Stimulated activated CD4-positive, alpha-beta T cell treated with anti-CD3 and anti-CD28 coated beads, TNF-alpha, amount 100 ng/mL, for 24 hours (primary cell): ENCODE measurements at places on chromosomes 7 and 10.

GRCh38 chr7:36244429-36244828 is 91.4 kb downstream of the EEPD1 start:
- no peak for DNase-seq

- DNase-seq = no peak
These were observed 155.6 kb upstream of the ADO start for GRCh38 chr10:62648921-62649320.

- no peak for DNase-seq
These were observed 143.8 kb downstream of the RSU1 start for GRCh38 chr10:16673443-16673842.

DNA sequence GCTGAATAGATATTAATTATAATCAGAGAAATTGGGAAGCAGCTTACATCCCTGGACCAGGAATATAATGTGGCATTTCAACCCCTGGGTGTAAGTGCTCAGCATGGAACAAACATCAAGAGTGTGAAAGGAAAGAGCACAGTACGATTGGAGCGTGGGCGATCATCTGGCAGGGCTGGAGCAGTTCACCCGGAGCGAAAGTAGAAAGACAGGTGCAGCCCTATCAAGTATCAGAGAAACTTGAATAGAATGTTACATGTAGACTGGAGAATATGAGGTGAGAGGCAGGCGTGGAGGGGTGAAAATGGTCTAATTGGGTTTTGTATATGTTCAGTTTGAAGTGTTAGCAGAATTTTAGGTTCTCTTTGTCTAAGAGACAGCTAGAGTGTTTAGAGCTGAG is 303.0 kb downstream of the MDFIC start:
- DNase-seq = no peak

DNA sequence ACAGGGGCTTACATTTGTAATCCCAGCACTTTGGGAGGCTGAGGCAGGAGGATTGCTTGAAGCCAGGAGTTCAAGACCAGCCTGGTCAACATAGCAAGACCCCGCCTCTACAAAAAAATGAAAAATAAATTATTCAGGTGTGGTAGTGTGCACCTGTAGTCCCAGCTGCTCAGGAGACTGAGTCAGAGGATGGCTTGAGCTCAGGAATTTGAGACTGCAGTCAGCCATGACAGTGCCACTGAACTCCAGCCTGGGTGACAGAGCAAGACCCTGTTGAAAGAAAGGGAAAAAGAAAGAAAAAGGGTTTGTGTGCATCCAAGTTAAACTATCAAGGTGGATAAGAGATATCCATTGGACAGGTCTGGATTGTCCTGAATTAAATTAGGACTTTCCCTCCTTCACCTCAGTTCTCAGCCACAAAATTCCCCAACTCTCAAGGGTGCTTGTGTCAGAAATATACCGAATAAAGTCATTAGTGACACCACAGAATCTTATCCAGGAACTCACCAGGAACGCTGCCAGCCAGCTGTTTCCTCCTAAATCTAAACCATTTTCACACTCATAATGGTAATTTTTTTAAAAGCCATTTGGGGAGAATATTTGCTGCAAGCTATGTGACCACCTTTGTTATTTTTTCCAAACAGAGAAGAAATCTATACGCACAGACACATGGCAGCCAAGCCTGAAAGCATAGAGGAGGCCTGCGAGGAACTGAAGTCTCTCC is 12.0 kb downstream of the AFAP1L2 start:
- no peak for DNase-seq

DNA sequence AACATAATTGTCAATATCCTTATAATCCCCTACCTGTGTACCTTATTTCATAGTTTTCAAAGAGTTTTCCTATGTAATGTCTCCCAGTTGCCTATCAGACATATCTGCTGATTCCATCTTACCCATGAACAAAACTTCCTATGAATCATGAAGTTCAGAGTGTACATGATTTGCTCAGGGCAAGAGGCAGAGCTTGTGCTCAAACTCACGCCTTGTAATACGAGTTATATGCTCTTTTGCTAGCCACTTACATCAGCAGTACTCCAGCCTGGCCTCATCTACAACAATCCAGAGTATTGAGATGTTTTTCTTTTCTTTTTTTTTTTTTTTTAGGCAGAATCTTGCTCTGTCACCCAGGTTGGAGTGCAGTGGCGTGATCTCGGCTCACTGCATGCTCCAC is 11.8 kb downstream of the PKD2L1 start:
- DNase-seq = no peak

DNA sequence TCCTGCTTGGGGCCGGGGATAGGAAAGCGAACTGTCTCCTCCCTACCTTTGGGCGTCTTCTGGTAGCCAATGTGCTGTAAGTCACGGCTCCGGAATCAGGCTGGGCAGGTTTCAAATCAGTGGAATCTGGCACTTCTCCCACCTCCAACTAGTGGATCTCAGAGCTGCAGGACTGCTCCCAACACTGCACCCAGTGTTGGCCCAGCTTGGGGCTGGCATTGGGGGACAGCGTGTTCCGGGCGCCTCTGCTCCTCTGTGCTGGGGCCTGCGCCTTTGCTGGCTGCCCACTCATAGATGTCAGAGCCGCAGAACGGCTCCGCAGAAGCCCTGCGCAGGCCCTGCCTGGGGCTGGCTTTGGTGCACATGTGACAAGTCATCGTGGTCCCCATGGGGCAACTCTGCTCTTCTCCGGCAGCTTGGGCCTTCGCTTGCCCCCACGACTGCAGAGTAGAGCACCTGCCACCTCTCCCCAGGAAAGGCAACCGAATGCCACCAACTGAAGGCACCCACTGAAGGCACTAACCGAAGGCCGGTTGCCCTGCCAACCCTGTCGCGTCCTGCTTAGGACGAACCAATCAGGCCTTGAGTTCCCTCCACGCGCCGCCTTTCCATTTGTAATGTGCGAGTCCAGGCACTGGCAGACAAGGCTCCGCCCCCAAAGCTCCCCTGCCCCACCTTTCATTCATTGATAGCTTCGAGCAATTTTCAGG is 85.5 kb upstream of the ABI1 start:
- no peak for DNase-seq

GRCh38 chr10:28327491-28327880 is 24.6 kb upstream of the MPP7 start:
- DNase-seq = no peak

DNA sequence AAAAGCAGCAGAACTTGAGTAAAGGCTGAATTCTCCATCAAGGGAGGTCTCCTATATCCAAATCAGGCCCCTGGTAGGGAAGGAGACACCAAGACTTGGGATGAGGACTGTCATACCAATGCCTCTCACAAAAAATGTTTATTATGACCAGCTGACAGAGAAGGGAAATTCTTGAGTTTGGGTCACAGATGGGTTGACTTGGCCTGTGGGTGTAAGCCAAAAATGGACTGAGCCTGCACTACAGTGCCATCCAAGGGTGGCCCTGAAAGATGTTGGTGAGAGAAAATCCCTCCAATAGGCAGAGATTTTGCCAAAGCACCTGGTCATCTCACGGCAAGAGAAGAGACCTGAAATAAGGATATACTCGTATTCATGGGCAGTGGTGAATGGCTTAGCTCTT is 27.0 kb upstream of the PPIF start:
- DNase-seq = no peak

- no peak for DNase-seq
These were observed 23.5 kb downstream of the SGCE start for GRCh38 chr7:94632338-94633013.

DNA sequence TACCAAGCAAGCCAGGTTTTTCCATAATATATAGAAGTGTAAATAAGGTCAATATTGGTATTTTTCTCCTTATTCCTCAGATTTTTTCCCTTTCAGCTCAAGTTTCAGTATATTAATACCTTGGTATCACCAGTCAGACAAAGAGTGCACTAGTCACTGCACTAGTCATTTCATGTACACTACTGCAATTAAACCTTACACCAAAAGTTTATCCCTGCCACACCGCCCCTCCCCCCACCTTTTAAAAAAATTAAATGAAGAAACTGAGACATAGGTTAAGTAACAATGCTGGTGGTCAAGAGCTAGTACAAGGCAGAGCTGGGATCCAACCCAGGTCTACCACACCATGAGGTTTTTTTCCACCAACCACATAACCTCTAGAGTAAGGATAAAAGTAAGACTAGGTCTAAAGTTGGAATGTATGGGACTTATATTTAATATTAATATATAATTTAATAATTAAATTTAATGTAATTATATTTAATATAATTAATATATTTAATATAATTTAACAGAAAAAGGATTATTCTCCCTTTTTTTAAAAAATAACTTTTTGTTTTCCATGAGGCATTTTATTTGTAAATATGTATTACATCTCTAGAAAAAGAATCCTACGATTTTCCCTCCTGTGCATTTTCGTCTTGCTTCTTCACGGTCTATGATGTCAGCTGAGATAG is 68.5 kb downstream of the NT5C2 start:
- DNase-seq = no peak

GRCh38 chr7:33395340-33395739 is 266.0 kb downstream of the BBS9 start:
- DNase-seq = no peak

DNA sequence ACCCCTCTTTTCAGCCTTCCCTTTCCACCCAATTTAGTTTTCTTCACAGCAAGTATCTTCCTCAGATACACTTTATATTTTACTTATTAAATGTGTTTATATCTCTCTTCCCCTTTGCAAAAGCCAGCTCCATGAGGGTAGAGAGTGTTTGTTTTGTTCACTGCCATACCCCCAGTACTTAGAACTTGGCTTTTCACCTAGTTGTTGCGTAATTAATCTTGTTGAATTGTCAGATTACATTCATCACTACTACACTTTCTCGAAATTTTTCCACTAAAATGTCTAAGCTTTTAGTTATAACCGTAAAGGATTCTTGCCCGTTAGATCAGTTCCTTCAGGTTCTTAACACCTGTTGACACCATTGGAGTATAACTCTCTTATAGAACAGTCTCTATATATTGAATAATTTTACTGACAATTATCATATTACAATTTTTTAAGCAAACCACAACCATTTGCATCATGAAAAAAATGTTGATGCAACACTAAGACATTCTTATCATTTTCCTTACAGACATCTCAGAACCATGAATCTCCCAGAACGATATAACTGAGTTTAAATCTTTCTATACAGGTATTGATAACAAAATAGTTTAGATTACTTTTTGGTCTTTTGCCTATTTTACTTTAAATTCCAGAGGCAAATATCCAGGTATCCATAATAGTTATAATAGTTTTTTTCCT is 29.9 kb downstream of the VWDE start:
- no peak for DNase-seq

DNA sequence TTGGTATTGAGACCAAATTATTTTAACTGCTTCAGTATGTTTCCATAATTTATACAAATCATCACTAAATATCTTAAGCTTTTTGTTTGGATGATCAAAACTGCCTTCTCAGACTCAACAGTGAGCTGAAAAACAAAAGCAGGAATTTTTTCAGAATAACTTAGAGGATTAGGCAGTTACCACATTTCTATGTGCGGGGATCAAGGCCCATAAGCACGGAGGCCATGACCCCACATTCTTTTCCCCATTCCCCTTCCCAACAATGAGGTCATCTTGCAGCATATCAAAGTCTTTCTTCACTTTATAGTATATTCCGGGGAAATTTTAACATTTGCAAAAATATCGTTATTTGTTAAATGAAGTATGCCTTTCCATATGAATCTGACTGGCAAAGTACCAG is 125.8 kb downstream of the ELMO1 start:
- DNase-seq = no peak
